Kidney glomerular epithelial cell (primary cell): ENCODE measurements at places on chromosomes 2 and 18.
A peak's percentile ranks its signal among the peaks of the same experiment; 100 is the strongest.

- DNase-seq, result no peak
These were observed 49.0 kb downstream of the CAPN13 start for GRCh38 chr2:30758191-30758651.

- no peak for DNase-seq
These were observed 44.3 kb upstream of the TGIF1 start for GRCh38 chr18:3405713-3406112.

DNA sequence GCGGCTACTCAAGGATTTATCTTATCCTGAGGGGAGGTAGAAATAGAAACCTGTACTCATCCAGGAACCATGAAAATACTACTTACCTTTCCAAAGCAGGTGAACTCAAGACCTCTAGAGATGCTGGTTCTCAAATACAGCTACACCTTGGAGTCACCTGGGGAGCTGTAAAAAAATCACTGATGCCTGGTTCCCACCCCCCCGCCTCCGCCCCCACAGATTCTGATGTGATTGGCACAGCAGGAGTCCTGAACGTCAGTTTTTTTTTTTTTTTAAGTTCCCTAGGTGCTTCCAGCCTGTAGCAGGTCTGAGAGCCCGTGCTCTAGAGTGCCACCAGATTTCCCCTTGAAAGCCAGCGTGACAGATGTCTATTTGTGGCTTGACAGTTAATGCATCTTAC is 113.6 kb downstream of the MRO start:
- DNase-seq, result no peak

DNA sequence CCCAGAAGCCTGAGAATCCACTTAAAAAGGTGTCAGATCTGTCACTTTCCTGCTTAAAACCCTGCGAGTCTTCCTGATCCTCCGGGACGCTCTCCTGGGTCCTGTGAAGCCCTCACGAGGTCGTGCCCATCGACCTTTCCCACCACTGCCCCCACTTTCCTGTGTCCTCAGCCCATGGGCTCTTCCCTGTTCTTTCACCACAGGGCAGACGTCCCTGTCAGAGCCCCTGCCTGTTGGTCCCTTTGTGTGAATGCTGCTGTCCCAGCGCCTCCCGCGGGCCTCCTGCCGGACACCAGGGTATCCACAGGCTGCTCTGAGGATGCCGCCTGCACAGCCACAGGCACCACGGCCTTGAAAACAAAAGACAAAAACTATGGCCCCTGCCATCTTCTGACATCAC is 125.6 kb downstream of the TMEM18 start:
- no peak for DNase-seq

DNA sequence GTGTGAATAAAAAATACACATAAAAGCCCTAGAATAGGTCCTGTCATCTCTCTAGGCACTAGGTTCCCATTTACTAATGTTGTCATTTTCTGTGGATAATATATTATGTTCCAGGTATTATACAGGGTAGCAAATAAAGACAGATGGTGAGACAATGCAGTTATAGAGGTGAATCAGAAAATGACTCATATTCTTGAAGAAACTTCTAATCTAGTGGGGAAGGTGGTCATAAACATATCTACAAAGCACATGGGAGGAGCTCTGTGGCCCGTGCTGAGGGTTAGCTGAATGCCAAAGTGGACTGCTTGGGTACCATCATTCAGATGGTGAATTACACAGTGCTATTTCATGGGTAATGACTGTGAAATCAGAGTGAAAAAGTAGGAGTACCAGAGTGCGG is 700.9 kb downstream of the ERBB4 start:
- no peak for DNase-seq

DNA sequence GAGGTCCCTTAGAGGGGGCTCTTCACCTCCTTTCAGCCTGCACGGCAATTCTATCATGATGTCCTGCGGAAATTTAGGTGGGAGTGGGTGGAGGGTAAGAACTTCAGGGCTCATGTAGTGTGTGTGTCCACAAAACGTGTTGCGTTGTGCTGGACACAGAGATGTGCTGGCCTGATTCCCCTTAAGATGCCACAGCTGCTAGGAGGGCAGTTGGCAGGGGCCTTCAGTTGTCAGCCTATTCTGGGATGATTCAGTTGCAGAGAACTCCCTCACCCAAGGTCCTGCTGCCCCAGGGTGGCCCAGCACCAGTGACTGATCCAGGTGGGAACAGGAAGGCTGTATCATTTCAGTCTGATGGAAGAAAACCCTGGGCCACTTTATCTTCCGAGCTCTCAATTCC is 1.0 kb upstream of the HJURP start:
- no peak for DNase-seq

DNA sequence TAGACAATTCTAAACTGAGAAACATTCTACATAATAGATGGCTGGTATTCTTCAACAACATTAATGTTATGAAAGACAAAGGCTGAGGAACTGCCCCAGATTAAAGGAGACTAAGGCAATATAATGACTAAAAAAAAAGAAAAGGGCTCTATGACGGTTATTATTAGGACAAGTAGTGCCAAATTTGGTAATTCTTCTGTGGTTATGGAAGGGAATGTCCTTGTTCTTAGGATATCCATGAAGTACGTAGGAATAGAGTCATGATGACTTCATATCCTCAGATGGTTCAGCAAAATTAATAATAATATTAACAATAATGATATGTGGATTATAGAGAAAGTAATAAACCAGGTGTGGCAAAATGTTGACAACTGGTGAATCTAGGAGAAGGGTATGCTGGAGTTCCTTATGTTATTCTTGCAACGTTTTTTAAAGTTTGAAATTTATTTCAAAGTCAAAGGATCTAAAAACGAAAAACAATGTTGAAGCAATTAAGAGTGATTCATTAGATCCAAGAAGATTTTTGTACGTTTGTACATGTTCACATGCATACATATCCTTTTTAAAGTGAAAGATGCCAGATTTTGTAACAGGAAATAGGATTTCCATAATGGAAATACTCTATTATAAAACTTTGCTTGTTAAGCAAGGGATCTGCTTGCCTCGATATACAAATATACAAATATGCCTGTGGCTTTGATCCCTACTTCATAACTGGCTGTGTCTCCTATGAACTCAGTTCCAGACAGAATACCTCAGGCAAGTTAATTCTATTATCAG is 27.7 kb upstream of the STRN start:
- no peak for DNase-seq

- no peak for DNase-seq
These were observed 607.6 kb downstream of the LRP1B start for GRCh38 chr2:141523199-141523598.

- peak; percentile 61 for DNase-seq
These were observed 128.6 kb downstream of the PARD3B start for GRCh38 chr2:204673877-204674276.

GRCh38 chr2:207032490-207032889 is 93.2 kb downstream of the CPO start:
- no peak for DNase-seq

DNA sequence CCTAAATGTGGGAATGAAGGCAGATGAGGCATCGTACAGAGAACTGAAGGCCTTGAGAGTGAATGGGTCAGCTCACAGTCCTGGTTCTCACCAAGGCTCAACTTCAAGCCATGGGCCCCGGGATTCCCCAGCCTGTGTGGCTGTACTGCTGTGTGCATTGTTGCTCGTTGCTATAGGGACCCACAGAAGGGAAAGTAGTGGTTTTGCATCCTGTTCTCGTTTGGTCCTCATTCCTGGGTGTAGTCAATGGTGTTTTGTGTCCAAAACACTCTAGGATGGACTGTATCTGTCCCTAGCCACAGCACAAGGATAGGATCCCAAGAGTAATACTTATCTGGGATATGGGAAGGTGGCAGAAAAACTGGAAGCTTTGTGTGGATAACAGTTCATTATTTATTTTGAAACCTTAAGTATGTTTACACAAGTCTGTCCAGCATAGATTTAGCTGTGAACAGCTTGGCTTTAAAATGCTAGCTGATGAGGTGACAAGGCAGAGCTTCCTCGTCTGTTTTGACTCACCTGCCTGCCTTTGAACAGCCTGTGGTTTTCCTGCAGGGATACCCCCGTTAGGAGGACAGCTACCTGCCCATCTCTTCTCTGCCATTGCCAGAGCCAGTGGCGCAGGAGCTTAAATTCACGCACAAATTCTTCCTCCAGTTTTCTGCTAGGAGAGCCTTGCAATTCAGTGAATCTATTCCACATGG is 85.0 kb downstream of the WDSUB1 start:
- DNase-seq, result no peak

DNA sequence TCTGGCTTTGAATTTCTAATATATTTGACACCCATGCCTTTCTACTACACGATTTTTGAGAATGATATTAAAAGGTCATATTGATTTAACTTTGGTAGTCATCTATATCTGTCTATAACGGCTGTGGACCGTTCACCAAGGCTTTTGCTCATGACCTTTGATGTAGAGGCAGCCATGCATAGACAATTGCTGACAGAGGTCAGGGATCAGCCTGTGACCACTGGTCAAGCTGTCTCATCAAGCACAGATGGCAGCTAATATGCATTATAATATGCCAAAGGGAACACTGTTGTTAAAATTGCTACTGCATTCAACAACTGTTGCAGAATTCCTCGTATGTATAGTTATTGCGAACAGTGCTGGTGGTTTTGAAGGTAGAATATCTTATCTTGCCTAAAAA is 323.9 kb upstream of the DSEL start:
- no peak for DNase-seq

DNA sequence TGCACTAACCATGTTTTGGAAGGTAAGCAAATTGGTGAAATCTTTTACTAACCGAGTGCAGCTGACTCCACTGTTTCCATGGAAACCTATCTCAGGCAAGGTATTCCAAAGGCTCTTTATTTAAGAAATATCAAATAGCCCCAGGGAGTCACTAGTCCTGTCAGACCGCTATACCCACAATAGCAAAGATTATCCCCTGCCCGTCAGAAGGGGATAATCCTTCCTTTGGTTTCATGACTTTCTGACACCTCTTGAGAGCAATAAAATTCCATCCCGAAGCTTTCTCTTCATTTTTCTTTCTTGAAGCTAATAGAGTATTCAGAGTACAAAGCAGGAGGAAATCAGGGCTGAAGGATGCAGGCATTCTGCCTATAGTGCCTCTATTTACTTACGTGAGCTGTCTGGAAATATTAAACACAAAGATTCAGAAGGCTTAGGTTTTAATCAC is 34.7 kb upstream of the MAP2 start:
- no peak for DNase-seq

DNA sequence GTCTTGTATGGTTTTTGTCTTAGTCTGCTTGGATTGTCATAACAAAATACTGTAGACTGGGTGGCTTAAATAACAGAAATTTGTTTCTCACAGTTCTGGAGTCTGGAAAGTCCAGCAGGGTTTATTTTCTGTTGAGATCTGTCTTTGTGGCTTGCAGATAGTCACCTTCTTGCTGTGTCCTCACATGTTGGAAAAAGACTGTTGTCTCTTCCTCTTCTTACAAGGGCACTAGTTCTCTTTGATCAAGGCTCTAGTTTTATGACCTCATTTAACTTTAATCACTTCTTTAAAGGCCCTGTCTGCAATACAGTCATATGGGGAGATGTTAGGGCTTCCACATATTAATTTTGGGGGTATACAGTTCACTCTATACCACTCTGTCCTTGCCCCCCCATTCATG is 56.5 kb downstream of the NBEAL1 start:
- DNase-seq, result no peak

DNA sequence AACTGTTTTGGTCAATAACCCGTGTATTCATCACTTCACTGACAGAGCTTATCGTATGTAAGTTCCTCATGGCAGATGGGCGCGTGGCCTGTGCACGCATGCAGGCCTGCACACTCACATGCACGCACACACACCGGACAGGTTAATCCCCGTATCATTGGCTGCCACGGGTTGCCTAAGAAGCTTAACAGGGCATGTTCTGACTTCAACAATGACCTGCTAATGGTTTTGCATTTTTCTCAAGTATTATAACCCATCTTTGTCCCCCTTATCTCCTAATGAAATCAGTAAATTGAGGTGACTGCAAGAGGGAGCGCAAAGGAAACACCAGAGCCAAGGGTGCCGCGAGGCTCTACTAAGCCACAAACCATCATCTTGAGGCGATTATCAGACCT is 399.0 kb upstream of the ID2 start:
- no peak for DNase-seq

DNA sequence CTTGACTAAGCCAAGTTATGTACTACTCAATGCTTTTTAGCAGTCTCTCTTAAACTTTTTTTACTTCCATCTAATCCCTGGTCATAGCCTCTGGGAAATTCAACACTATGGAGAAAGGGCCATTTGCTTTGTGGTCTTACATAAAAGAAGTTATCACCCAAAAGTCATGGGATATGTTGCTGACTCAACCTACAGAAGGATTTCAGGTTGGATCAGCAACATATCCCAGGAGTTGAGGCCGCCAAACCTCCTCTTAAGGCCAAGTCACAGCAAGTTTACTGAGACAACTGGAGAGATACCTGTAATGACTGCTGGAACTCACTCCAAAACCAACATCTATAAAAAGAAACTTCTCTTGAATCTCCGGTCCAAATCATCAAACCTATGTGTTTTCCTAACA is 141.1 kb downstream of the IRS1 start:
- no peak for DNase-seq

- DNase-seq, result no peak
These were observed 6.0 kb downstream of the ENOSF1 start for GRCh38 chr18:706405-706804.

DNA sequence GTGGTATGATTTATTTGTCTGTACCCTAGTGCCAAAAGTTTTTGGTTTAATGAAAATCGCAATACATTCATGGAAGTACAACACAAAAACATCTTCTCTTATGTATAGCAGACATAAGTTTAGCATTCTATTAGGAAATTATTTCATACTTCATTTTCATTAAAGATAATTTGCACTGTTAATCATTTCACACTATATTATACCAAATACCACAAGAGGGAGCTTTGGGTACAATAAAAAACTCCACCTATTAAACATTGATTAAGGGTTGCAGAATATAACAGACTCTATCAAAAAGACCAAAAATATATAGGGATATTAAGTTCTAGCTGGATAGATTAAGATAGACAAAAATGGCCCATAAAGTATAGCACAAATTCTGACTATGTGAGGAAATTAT is 79.0 kb downstream of the SLC66A3 start:
- peak; percentile 26 for DNase-seq

GRCh38 chr18:13112982-13113381 is 105.6 kb upstream of the LDLRAD4 start:
- DNase-seq, result peak; percentile 42

DNA sequence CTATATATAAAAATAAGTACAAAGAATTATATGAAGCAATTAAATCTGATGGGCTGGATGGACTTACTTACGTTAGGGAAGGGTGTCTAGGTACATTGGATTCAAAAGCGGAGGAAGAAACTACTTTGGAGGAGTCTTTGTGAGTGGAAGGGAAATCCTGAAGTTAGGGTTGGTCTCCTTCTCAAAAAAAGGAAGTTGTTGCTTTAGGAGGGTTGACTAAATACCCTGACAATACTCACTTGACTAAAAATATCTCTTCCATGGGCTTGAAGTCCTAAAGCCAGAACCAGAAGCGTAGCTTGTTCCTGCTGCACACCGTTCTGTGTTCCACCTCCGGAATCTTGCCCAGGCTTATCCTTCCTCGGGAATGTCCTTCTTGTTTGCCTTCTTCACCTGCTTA is 143.3 kb upstream of the ZEB2 start:
- no peak for DNase-seq
